ENCODE measurements at places on chromosomes 16 and 17. TPM values are rescaled to one million over a fixed set of nuclear protein-coding genes. Genes with fewer than 3 reads are reported as not detected.

The CACNG5 gene
- not detected for total RNA-seq

The CBX2 gene
- total RNA-seq: 1.4 TPM

The CFAP97D1 gene
- total RNA-seq: not detected

The TLCD3A gene
- 31.6 TPM for total RNA-seq

The KRTAP4-5 gene
- total RNA-seq: not detected

The KRTAP16-1 gene
- not detected for total RNA-seq

The FOXC2 gene
- 4.9 TPM for total RNA-seq

The NRN1L gene
- not detected for total RNA-seq

The TNFRSF13B gene
- not detected for total RNA-seq

The CACNB1 gene
- total RNA-seq: 7.9 TPM
